CD4-positive, alpha-beta T cell treated with Interleukin-2 at 100 ng/mL for 4 hours (primary cell): ENCODE measurements at places on chromosomes 11 and 22.

GRCh38 chr11:22641559-22641958, 15.9 kb upstream of the FANCF start:
- no peak for DNase-seq

DNA sequence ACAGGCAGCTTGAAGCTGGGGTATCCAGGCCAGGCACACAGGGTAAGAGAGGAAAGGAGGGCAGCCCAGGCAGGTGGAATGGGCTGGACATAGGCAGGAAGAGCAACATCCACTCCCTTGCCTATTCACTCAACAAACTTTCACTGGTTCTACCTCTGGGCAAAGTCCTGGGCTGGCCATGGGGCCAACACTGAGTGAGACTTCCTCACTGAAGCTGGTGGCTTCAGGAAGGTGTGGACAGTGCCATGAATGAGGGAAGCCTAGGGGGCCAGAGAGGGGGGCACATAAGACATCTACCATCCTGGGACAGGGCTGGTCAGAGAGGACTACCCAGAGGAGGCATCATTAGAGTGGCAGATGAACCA, 44.9 kb upstream of the TCF20 start:
- no peak for DNase-seq

- DNase-seq = no peak
These were observed 3.9 kb downstream of the POLR3H start for GRCh38 chr22:41540365-41540764.

DNA sequence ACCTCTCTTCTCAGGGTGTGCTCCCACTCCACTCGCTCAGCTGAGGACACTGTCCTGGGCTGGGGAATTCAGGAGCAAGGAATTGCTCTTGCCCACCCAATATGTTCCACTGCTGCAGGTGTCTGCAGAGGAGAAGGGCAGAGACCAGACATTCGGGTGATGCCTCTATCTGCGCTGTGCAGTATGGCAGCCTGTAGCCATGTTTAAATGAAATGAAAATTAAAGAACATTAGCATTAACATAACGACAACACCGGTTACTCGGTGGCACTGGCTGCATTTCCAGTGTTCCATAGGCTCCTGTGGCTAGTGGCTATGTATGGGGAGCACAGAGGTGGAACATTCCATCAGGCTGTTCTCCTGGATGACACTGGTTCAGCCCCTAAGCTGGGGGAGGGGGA, 104.4 kb downstream of the NECTIN1 start:
- DNase-seq = no peak

DNA sequence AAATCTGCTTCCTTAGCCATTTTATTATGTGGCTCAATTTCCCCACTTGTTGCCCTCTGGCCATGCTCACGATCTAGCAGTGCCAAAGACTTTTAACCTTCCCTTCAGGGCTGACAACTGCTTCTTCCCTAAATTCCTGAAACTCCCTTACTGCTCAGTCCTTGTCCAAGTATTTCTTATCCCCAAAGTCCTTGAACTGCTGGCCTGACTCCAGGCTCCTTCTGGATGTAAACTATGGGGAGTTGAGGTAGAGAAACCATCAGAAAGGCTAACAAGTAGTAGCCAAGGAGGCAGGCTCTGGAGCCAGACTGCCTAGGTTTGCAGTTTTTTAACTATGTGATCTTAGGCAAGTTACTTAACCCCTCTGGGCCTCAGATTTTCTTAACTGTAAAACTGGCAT, 258.7 kb upstream of the CCDC90B start:
- no peak for DNase-seq

DNA sequence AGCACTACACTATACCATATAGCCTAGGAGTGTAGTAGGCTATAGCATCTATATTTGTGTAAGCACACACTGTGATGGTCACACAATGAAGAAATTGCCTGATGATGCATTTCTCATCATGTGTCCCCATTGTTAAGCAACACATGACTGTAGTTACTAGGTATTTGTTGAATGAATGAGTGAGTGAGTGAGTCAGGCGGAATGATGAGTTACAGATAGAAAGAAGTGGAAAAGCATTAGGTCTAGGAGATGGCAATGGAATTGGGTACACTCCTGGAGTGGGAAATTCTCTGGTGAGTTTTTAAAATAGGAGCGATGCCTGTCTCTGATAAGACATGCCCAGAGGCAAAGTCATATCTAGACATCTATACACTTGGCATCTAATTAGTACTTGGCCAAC, 160.5 kb upstream of the TBCEL start:
- no peak for DNase-seq

DNA sequence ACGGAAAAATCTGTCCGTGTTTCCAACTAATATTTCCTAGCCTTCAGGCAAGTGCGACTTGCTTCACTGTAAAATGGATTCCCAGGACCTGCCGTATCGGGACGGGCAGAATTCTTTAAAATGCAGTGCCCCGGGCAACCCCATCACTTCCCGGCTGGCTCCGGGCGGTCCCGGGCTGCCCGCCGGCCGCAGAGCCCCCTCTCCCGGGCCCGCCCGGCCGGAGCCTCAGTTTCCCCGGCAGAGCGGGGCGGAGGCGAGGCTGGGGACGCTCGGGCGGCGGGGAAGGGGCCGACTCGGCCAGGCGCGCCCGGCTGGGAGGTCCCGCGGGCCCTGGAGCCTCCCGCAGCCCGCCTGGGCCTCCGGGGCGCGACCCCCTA, 84.2 kb upstream of the WNT7B start:
- no peak for DNase-seq

GRCh38 chr11:65537620-65538231, 12.8 kb downstream of the SCYL1 start:
- DNase-seq = no peak
